ENCODE measurements at places on chromosomes 5 and 9.

GRCh38 chr5:88401686-88402085 lies 133.0 kb upstream of the TMEM161B start:
- no peak overlapping the region for H3K4me3 ChIP-seq
- H3K36me3 ChIP-seq: no peaks in the 10 kb centered on the region
- no peak overlapping the region for H3K27ac ChIP-seq
- H3K27me3 ChIP-seq: peaks cover 12% of the 10 kb centered on the region
- DNase-seq: no peak

GRCh38 chr5:154331924-154332323 lies 113.9 kb upstream of the SAP30L start:
- no peak for DNase-seq
- no peaks in the 10 kb centered on the region for H3K27me3 ChIP-seq
- peaks cover 36% of the 10 kb centered on the region for H3K36me3 ChIP-seq
- no peak overlapping the region for H3K27ac ChIP-seq
- no peaks in the 10 kb centered on the region for H3K4me1 ChIP-seq

DNA sequence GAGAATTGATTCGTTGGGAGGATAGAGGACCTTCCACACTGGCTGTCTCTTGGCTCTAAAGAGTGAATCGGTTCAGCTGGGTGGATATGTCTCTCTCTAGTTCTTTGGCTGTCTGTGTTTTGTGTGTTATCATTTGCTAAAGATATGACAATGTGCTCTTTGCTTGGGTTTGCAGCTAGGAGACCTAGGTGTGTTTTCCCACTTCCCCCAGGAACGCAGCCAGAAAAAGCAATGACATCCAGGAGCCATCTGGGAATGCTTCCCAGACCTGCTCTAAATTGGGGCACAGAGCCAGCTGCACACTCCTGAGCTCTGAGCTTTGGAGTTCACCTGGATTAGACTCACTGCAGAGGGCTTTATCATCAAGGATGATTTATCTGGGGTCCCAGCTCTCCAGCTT lies 12.8 kb upstream of the PDZD2 start:
- no peaks in the 10 kb centered on the region for H3K4me1 ChIP-seq
- H3K27me3 ChIP-seq: peaks cover 4% of the 10 kb centered on the region

- peaks cover 3% of the 10 kb centered on the region for H3K27me3 ChIP-seq
- H3K4me1 ChIP-seq: peaks cover 7% of the 10 kb centered on the region
- H3K4me3 ChIP-seq: no peak overlapping the region
Measured at GRCh38 chr9:129182625-129183494, 4.8 kb upstream of the IER5L start.

DNA sequence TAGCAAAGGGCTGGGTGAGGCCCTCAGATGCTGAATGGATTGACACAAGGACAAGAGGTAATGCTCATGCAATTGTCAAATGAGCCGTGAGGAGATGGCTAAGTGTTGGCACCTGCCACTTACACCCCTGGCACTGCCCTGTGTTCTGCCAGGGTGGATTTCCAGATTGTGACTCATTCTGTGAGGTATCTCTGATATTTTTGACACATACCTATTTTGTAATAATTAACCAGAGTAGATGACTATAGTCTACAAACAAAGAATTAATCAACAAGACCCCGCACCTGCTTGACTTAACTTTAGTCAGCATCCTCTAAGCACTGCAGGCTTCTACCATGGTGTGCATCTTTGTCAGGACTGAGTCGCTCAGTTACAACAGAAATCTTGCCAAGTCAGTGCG lies 200.8 kb downstream of the DIRAS2 start:
- no peak for DNase-seq
- no peaks in the 10 kb centered on the region for H3K36me3 ChIP-seq
- peaks cover 8% of the 10 kb centered on the region for H3K27me3 ChIP-seq

GRCh38 chr9:113660196-113660595 lies 196.7 kb downstream of the RGS3 start:
- peaks cover 12% of the 10 kb centered on the region for H3K27me3 ChIP-seq
- no peak overlapping the region for H3K27ac ChIP-seq
- DNase-seq: no peak
- H3K4me3 ChIP-seq: no peak overlapping the region
- H3K4me1 ChIP-seq: no peaks in the 10 kb centered on the region

DNA sequence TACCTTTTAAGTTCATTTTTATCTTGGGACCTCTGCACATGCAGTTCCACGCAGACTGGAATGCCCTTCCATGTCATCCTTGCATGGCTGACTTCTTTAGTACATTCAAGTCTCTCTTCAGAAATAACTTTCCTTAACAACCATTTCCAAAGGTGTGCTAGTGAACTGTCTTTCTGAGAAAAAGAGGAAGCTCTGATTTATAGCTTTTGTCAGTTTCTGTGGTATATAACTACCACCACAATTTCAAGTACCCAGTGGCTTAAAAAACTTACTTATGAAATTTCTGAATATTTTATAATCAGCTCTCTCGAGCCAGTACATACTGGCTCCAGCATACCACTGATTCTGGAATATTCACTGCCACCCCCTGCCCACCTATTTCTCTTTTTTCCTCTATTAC lies 1613.8 kb downstream of the MAT2B start:
- H3K36me3 ChIP-seq: no peaks in the 10 kb centered on the region
- H3K27ac ChIP-seq: no peak overlapping the region
- H3K4me1 ChIP-seq: no peaks in the 10 kb centered on the region
- H3K4me3 ChIP-seq: no peak overlapping the region

DNA sequence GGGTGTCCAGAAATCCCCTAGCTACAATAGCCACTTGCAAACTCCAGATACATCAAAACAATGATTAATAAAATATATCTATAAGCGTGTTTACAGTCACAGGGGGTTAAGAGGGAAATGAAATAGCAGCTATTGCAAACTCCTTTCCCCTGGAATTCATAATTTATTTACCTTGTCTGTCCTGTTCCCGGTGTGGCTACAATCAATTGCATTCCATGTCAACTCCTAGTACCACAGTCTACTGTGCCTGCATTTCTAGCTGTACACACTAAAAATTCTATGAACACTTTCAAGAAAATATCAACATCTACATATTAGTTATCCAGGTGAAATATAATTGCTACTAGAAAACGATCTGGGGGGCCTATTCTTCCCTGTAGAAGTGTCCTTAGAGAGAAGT lies 217.6 kb downstream of the ELAVL2 start:
- H3K27me3 ChIP-seq: no peaks in the 10 kb centered on the region
- no peaks in the 10 kb centered on the region for H3K4me1 ChIP-seq
- H3K36me3 ChIP-seq: no peaks in the 10 kb centered on the region

DNA sequence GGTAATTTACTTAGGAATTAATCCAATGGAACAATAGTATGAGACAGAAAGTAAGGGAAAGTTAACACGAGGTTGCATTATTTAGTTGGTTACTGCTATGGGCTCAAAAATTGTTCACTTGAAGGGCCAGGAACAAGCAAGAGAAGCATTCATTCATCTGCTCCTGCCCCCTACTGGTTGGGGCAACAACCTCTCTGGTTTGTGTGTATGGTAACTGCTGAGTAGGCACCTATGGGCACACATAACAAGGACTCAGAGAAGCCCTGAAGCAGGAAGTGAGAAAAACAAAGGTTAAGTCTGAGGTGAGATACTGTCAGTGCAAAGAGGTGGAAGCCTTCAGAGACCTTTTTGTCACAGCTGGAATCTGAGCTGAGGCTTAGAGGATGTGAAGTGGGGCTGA lies 34.4 kb upstream of the RANBP6 start:
- H3K4me3 ChIP-seq: no peak overlapping the region
- H3K4me1 ChIP-seq: peaks cover 13% of the 10 kb centered on the region

- no peaks in the 10 kb centered on the region for H3K36me3 ChIP-seq
- no peak overlapping the region for H3K4me3 ChIP-seq
- DNase-seq: no peak
- no peaks in the 10 kb centered on the region for H3K4me1 ChIP-seq
- peaks cover 4% of the 10 kb centered on the region for H3K27me3 ChIP-seq
- H3K27ac ChIP-seq: no peak overlapping the region
Measured at GRCh38 chr5:158899792-158900191, 199.9 kb downstream of the EBF1 start.
